ENCODE measurements at places on chromosomes 2 and 18.

GRCh38 chr2:226873826-226874225, 38.0 kb downstream of the RHBDD1 start:
- no peak for DNase-seq

- no peak for DNase-seq
Observed at GRCh38 chr2:25756536-25756935, 83.2 kb upstream of the DTNB start.

DNA sequence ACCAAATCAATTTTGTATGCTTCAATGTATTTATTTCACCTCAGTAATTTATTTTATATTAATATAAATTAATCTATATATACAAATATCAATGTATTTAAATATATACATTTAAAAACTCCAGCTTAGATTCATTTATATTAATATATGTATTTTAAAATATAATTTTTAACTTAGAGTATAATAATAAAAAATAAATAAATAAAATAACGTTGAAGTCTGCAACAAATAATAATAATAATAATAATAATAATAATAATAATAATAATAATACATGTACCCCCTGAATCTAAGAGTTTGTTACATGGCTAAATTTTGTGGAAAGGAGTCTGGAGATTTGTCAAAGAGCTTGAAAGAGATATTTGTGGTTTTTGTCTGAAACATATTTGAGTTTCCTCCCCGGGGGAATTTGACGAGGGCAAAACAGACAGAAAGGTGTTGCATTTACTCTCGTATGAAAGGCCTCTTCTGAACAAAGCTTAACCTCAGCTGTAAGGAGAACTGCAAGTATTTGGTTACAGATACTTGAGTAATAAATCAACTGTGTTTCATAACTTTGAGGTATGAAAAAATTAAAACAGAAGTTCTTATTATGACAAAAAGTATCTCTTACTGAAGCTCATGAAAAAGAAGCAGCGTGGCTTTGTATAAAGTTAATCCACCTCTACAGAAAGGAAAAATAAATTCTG, 93.4 kb downstream of the CDH19 start:
- DNase-seq: no peak

GRCh38 chr2:178484245-178485041, 4.2 kb downstream of the PLEKHA3 start:
- no peak for DNase-seq

- no peak for DNase-seq
Observed at GRCh38 chr2:72270556-72271275, 123.1 kb upstream of the CYP26B1 start.

- DNase-seq: no peak
Observed at GRCh38 chr2:145687442-145688134, 1167.7 kb upstream of the ZEB2 start.

- no peak for DNase-seq
Observed at GRCh38 chr2:33458248-33458819, 18.1 kb upstream of the RASGRP3 start.

GRCh38 chr2:190626641-190627210, 22.2 kb upstream of the NAB1 start:
- DNase-seq: peak; percentile 51

- no peak for DNase-seq
Observed at GRCh38 chr2:145769011-145769716, 1249.2 kb upstream of the ZEB2 start.

GRCh38 chr2:9895669-9896590, 52.7 kb downstream of the TAF1B start:
- DNase-seq: no peak

DNA sequence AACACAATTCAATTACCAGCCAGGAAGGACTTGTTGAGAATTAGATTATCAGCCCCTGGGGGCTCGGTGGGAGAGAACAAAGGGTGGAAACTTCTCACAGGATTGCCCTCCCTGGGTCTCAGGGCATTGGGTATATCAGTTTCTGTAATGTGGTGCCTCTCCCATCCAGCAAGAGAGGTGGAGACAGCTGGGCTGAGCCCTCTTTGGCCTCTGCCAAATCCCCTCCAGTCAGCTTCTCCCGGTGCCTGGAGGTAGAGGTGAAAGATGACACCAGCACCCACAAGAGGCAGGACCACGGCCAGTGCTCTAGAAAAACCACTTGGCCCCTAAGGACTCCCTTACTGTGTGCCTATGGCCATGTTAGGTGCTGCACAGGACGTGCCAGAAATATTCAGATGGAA, 179.7 kb downstream of the HAUS1 start:
- DNase-seq: no peak

- no peak for DNase-seq
Observed at GRCh38 chr18:43113220-43113895, 2.1 kb downstream of the RIT2 start.

- DNase-seq: no peak
Observed at GRCh38 chr2:141035846-141036420, 1094.9 kb downstream of the LRP1B start.
